ENCODE measurements at places on chromosomes 7 and 10.

GRCh38 chr7:3439333-3440030 is 138.4 kb downstream of the SDK1 start:
- no peak for DNase-seq

- no peak for DNase-seq
Observed at GRCh38 chr10:120394446-120394845, 62.6 kb upstream of the PLPP4 start.

GRCh38 chr10:124448696-124449169 is 1.1 kb downstream of the NKX1-2 start:
- no peak for DNase-seq

GRCh38 chr7:100891568-100892247 is 2.2 kb upstream of the UFSP1 start:
- no peak for DNase-seq

GRCh38 chr7:151342811-151343210 is 1.2 kb downstream of the NUB1 start:
- DNase-seq = no peak
